ENCODE measurements at places on chromosomes 4 and X.
A peak's percentile ranks its signal among the peaks of the same experiment; 100 is the strongest.

GRCh38 chr4:99404595-99405287 is 30.4 kb downstream of the ADH7 start:
- no peaks in the 10 kb centered on the region for H3K36me3 ChIP-seq
- DNase-seq: peak; percentile 5
- no peak overlapping the region for H3K27ac ChIP-seq
- no peaks in the 10 kb centered on the region for H3K4me1 ChIP-seq

DNA sequence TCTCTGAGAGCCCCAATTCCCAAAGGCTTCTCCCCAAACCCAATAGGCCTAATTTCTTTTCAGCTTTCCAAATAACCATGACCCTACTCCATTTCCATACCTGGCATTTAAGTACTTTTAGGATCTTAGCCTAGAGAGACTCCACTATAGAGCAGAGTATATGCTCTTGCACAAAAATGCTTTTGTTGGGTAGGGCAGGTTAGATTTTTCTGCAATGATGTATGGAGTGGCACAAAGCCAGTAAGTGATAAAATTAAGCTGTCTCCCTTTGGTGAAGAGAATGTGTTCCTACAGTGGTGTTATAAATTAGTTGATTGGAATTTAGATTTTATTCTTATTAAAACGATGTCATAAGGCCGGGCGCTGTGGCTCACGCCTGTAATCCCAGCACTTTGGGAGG is 124.9 kb downstream of the INPP4B start:
- H3K4me1 ChIP-seq: no peaks in the 10 kb centered on the region
- no peak overlapping the region for H3K27ac ChIP-seq
- H3K36me3 ChIP-seq: no peaks in the 10 kb centered on the region
- no peak overlapping the region for H3K4me3 ChIP-seq
- H3K27me3 ChIP-seq: no peaks in the 10 kb centered on the region
- DNase-seq: no peak

GRCh38 chrX:39431893-39432292 is 630.6 kb downstream of the MID1IP1 start:
- peak; percentile 61 for DNase-seq
- H3K36me3 ChIP-seq: no peaks in the 10 kb centered on the region
- H3K4me1 ChIP-seq: no peaks in the 10 kb centered on the region

DNA sequence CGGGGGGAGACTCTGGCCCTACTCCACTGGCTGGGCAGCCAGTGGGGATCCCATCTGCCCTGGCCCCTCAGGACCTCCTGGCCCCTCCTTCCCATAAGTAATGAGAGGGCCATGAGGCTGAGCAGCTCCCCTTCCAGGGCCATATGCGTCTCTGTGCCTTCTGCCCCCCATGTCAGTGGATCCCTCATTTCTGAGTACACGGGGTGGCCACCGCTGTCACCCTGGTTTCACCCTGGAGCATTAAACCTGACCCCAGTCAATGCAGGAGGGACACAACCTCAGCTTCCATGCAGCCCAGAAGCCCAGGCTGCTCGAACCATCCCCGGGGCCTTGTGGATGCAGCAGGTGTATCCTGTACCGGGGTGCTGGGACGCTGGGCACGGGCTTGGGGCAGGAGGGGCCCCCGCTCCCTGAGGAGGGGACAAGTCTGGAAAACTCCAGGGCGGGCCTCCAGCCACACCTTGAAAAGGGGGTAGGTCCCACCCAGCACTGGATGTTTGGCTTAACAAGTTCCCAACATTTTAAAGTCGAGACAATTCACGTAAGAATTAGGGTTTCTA is 24.2 kb downstream of the ATP5ME start:
- no peaks in the 10 kb centered on the region for H3K27me3 ChIP-seq
- no peak overlapping the region for H3K27ac ChIP-seq
- no peak for DNase-seq
- H3K36me3 ChIP-seq: no peaks in the 10 kb centered on the region

DNA sequence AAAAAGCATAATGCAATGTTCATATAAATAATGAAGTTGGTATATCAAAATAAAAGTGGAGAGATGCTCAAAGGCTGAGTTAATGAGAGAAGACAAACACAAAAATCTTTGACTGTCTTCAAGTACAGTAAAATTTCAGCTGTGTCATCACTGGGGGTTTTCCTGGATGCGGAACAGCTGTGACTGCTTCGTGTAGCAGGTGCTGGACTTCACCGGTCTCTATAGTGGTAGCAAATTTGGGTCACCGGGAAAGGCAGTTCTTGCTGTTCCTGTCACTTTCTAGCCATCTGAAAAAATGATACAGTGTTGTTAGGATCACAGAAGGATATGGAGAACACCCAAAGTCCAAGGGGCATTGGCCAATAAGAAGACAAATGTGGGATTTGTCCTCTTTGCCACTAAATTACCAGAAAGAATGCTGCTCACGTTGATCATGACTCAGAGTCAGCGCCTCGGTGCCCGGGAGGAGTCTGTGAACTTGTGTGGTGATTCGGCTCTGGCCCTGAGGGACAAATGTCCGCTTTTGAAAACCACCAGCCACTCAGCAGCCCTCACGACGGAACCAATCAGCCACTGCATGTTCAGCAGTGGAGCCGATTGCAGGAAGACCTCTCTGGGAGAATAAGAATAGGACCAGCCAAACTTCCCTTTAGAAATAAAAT is 230.1 kb upstream of the FAT1 start:
- H3K4me1 ChIP-seq: no peaks in the 10 kb centered on the region
- DNase-seq: no peak
- no peaks in the 10 kb centered on the region for H3K27me3 ChIP-seq

GRCh38 chr4:87657525-87657924 is 7.4 kb downstream of the DMP1 start:
- no peak overlapping the region for H3K27ac ChIP-seq
- no peaks in the 10 kb centered on the region for H3K36me3 ChIP-seq
- peak; percentile 87 for DNase-seq

GRCh38 chrX:155127940-155128339 is 56.6 kb downstream of the BRCC3 start:
- DNase-seq: no peak
- no peaks in the 10 kb centered on the region for H3K36me3 ChIP-seq
- H3K27me3 ChIP-seq: no peaks in the 10 kb centered on the region
- H3K4me3 ChIP-seq: no peak overlapping the region
- H3K4me1 ChIP-seq: no peaks in the 10 kb centered on the region

GRCh38 chr4:95522682-95523530 is 25.9 kb downstream of the UNC5C start:
- no peaks in the 10 kb centered on the region for H3K36me3 ChIP-seq
- H3K4me3 ChIP-seq: no peak overlapping the region
- DNase-seq: no peak
- no peaks in the 10 kb centered on the region for H3K4me1 ChIP-seq
- no peak overlapping the region for H3K27ac ChIP-seq
- no peaks in the 10 kb centered on the region for H3K27me3 ChIP-seq

GRCh38 chr4:99054428-99054994 is 34.1 kb downstream of the ADH5 start:
- H3K4me3 ChIP-seq: no peak overlapping the region
- H3K27me3 ChIP-seq: no peaks in the 10 kb centered on the region
- no peak for DNase-seq
- peaks cover 4% of the 10 kb centered on the region for H3K36me3 ChIP-seq
- no peaks in the 10 kb centered on the region for H3K4me1 ChIP-seq

DNA sequence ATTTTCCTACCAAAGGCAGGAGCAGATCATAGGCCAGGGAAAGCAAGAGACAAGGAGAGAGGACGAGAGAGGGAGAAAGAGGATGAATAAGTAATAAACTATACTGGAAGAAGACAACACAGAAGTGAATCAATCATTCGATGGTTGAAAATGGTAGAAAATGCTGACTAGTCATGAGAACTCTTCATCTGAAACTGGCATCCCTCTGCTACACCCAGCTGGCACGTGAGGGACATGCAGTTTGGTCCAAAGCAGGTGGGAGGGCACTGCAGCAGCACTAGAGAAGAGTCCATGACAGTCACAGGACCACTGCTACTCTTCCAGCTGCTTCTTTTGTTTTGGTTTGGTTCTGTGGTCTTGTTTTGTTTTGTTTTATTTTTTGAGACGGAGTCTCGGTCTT is 74.1 kb downstream of the AFAP1 start:
- peaks cover 4% of the 10 kb centered on the region for H3K36me3 ChIP-seq
- no peak for DNase-seq
- no peak overlapping the region for H3K4me3 ChIP-seq
- H3K27ac ChIP-seq: no peak overlapping the region
- no peaks in the 10 kb centered on the region for H3K27me3 ChIP-seq
- H3K4me1 ChIP-seq: peaks cover 8% of the 10 kb centered on the region

DNA sequence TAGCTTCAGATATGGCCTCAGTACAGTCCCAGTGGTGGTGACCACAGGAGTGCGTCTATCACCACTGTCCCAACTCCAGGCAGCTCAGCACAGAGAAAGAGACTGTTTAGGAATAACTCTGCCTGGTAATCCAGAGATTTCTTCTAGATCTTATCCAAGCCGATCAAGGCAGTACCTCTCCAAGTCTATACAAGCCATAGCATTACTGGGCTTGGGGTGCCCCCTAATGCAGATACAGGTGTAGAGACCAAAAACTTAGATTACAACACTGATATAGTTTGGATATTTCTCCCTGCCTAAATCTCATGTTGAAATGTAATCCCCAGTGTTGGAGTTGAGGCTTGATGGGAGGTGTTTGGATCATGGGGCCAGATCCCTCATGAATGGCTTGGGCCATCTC is 100.9 kb downstream of the PTCHD1 start:
- no peak overlapping the region for H3K4me3 ChIP-seq
- peaks cover 2% of the 10 kb centered on the region for H3K4me1 ChIP-seq
- no peaks in the 10 kb centered on the region for H3K36me3 ChIP-seq
- H3K27me3 ChIP-seq: no peaks in the 10 kb centered on the region

- no peak overlapping the region for H3K4me3 ChIP-seq
- H3K36me3 ChIP-seq: no peaks in the 10 kb centered on the region
- no peak overlapping the region for H3K27ac ChIP-seq
- H3K4me1 ChIP-seq: no peaks in the 10 kb centered on the region
- peak; percentile 78 for DNase-seq
Measured at GRCh38 chrX:22800360-22800759, 199.4 kb upstream of the DDX53 start.

- H3K4me1 ChIP-seq: no peaks in the 10 kb centered on the region
- no peaks in the 10 kb centered on the region for H3K27me3 ChIP-seq
- no peak overlapping the region for H3K4me3 ChIP-seq
- no peak for DNase-seq
Measured at GRCh38 chr4:27248829-27249228, 388.2 kb downstream of the STIM2 start.

All from mesendoderm (in vitro differentiated cells).